Ascending aorta (tissue), 2 donors: ENCODE measurements at places on chromosomes 16 and 17. TPM values are rescaled to one million over a fixed set of nuclear protein-coding genes. Genes with fewer than 3 reads are reported as not detected.

- no peak for DNase-seq
Observed at GRCh38 chr17:27950995-27951394, 57.8 kb upstream of the LYRM9 start.

DNA sequence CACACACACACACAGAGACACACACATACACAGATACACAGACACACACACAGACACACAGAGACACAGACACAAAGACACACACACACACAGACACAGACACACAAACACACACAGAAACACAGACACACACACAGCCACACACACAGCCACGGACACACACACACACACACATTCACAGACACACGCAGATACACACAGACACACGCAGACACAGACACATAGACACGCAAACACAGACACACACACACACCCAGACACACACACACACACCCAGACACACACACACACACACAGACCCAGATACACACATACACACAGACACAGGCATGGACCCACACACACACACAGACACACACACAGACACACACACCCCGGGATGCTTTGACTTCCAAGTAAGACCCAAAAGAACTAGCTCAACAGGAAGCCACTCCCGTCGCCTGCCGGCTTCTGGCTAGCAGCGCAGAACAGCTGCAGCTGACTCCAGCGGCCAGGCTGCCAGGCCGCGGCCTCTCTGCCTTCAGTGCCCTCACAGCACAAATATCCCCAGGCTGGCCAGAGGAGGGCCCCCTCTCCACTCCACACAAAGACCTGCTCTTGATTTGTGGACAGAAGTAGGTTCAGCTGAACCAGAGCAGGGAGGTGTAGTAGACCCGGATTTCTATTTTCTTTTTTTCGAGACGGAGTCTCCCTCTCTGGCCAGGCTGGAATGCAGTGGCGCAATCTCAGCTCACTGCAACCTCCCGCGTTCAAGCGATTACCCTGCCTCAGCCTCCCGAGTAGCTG is 6.0 kb upstream of the CHRNE start:
- peak; percentile 94 for DNase-seq

- no peak for DNase-seq
Observed at GRCh38 chr17:67400193-67400592, 23.1 kb downstream of the PITPNC1 start.

DNA sequence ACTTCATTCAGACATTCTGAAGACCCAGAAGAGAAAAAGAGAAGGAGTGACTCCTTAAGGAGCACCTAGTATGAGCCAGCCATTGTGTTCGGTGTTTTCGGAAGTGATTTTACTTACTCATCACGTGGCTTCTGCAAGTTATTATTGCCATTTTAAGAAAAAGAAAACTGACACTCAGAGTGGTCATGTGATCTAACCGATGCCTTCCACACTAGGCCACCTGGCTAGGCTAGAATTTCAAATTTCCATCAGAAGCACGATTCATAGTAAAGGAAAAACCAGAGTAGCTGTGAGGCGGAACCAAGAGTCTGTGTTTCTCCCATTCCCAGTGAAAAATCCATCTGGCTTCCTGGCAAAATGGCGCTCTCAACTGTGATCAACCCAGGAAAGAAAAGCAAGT is 32.0 kb downstream of the GTF3C1 start:
- no peak for DNase-seq

DNA sequence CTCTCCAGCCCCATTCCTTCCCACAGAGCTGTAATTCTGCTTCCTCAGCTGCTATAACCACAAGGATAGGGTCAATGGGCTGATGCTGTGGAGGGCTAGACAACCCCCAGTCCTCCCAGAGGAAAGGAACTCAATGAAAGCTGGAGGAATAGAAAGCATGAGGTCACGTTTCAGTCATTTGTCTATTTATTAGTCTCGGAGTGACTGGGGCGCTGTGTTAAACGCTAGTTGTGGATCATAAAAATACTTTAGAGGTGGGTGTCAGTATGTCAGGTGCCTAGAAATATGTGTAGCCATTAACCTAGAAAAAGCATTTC is 787 bp upstream of the CCL3L1 start:
- DNase-seq, result no peak

Gene DECR2
- total RNA-seq, result 44.0 TPM
